BJ (cell line): ENCODE measurements at places on chromosomes 5 and 9.
A peak's percentile ranks its signal among the peaks of the same experiment; 100 is the strongest.

- DNase-seq = no peak
Measured at GRCh38 chr9:11471321-11471720, 858.5 kb upstream of the PTPRD start.

- no peak for DNase-seq
Measured at GRCh38 chr9:110371411-110372007, 33.8 kb upstream of the TXNDC8 start.

DNA sequence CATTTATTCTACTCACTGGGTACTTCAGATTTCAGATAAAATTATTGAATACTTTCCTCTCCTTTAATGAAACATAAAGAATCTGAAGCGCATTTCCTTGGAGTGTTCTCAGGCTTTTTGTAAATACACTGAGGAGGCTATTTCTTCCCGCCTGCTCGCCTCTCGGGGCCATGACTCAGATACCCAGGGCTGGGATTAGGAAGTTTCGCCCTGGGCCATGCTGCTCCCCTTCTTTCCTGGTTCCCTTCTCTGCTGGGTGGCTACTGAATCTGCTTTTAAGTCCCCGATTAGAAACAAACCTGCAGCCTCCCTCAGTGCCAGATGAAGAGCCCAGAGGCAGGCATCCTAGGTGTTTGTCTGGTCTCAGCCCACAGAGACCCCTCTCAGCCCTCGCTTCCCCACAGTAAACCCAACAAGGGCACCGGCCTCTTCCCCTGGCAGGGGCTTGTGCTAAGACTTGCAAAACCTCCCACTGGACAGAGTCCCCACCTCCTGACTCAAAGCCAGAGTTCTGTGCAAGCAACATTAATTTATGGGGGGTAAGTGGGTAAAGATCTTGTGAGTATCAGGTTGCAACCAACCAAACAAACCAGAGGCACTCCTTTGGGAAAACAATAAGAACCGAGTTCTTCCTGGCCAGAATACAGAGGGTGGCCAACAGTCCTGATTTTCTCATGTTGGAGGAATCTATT lies 30.7 kb upstream of the IRX1 start:
- no peak for DNase-seq

DNA sequence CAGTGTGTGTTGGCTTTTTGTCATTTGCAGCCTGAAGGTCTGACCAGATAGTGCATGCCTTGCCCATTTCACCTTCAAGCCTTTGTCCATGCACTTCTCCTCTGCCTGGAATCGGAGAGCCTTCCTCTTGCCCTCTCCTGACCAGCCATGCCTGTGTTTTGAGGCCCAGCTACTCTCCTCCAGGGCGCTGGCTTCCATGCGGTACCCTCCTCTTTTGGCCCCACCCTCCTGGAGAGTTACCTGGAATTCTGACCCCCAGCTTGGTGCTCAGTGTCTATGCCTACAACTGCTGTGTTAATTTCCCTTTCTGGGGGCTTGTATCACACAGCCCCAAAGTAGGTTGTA lies 52.5 kb downstream of the CXXC5 start:
- no peak for DNase-seq

DNA sequence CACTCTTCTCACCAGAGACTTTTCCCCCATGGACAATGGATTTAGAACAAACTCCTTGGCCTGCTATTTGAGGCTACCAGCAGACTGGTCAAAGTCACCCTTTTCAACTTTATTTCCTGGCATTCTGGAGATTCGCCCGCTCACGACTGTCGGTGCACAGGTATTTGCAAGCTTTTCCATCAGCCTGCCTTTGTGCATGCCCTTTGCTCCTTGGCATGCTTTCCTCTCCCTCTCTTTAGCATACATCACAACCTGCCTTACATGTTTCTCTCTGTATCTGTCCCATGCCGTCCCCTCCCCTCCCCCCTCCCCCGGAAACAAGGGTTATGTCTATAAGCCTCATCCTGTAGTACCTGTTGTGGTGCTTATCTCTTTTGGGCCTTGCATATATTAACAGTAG lies 257.1 kb downstream of the AOPEP start:
- no peak for DNase-seq

DNA sequence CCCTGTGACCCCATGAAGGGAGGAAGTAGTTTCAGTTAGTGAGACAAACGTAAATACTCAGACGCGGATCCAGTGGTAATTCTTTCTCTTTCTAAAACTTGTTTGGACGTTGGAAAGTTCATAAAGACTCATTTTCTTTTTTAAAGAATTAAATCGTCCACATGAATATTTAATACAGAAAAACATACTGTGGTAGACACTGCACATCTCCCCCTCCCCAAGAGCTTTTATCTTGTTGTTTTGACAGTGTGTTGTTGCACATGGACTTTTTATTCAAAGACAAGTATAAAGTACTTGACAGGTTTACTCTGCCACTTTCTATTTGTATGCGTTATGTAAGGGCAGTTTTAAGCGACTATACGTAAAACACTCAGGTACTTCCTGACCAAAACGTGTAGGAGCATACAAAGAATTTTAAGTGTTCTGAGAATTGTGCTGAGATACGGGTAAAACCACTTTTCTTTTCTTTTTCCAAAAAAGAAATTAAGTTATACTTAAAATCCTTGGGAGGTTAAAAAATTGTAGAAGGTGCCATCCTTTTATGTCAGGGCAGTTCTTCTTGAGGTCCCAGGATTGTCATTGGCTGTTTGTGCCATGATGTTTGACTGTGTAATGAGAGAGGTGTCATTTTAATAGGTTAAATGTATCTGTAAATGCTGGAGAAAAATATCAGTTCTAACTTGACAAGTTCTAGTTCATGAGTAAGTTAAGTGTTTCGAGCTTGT lies 1.3 kb downstream of the NIPBL start:
- DNase-seq = no peak

DNA sequence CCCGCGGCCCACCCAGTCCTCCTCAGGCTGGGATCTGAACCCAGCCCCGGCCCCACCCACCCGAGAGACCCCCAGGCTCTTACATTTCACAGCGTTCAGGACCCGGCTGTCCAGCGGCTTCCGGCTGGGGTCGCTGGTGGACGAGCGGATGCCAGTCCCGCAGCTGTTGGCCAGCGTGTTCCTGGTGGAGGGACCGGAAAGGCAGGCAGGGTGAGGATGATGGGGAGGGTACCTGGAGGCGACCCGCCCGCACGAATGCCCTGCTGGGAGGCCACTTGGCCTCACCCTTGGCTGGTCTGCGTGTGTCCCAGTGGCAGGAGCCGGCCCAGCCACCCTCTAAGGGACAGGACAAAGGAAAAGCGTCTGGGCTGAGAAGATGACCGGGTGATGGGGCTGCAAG lies 51.9 kb upstream of the UBAC1 start:
- DNase-seq = no peak

DNA sequence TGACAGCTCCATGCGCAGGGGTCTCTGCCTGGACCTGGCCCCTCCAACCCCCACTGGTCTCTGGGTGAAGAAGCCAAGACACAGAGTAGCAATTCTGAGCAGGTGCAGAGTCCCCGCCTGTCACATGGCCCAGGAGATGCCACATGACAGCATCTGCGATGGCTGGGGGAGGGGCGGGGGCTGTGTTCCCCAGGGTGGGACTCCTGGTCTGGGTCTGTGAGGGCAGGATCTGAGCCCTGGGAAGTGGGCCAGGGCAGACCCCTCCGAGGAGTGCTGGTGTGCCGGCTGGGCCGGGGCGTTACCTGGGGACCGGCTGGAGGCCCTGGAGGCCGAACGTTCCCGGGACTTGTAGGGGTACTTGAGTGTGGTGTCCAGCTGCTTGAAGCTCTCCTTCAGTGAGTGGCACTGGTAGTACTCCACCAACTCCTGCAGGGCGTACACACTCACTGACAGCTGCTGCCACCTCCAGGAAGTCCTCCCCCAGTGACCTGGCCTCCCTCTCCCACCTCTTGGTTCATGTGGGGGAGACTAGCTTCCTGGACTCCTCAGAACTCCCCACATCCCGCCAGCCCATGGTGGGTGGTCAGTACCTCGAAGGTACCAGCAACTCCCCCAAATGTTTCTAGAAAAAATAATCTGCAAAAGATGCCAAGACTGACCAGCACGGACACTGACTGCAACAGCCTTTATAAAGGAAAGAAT lies 32.1 kb upstream of the SARDH start:
- DNase-seq = no peak

DNA sequence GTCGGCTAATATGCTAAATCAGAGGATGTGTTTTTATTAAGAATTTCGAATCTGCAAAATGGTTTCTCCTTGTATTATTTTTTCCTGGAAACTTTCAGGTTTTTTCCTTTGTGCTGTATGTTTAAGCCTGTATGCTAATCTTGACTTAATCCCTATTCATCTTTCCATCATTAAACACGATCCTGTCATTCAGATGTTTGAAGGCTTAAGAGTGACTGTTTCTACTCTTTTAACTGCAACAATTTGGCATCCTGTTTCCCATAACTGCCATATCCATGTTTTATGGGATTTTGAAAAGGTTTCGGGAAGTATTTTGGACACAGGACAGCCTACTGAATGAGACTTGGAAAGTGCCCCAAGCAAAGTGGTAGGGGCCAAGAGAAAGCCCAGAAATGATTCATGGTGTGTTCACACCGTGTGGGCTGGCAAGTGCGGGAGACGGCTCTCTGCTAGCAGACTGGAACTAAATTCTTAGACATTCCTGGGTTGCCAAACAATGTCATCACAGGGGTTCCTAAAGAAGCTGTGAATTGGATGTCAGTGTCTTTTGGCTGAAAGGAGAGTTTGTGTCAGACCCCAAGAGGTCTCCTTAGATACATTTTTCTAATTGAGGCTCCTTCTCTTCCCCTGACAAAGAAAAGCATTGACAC lies 125.4 kb upstream of the ADAMTS16 start:
- peak; percentile 65 for DNase-seq

GRCh38 chr5:107088907-107089306 lies 581.8 kb downstream of the EFNA5 start:
- DNase-seq = no peak

DNA sequence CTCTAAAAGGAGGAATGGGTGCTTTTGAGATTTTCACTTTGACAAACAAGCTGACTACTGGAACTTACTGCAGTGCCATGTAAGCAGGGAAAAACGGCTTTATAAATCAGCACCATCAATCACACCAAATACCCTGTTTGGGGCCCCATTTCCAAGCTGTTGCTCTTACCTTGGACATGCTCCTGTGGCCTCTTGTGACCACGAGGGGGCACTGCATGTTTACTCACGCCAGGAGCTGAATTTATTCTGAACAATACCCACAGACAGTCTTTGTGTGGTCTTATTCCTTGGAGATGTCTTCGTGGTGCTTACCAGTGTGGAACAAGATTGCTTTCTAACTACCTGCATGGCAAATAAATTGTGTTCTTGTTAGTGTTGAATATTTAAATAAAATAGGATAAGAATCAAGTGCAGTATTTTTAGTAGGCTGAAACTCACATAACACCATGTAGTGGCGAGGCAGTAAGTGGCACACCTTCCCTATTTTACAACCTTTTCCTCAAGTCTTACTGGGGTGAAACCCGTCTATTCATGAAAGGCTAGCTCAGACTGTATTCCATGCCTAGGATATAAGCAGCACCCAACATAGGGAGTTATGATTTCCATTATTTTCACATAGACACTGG lies 155.5 kb upstream of the NMUR2 start:
- DNase-seq = peak; percentile 4

GRCh38 chr5:97047076-97047475 lies 95.3 kb downstream of the LIX1 start:
- DNase-seq = no peak

DNA sequence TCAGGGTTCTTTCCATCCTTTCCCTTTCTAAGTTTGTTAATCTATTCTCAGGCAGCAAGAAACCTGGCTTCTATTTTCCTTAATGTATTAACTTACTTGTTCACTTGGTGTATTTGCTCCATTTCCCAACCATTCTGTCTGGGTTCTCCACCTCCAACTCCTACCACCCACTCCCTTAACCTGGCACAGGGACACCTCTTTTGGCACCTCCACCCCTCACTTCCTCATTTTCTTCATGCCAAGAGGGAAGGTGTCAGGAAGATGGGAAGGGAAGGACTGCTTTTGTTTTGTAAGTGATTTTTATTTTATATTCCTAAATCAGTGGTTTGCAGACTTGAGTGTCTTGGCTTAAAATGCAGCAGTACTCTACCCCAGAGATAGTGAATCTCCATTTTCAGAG lies 166.1 kb downstream of the TRIO start:
- DNase-seq = no peak

GRCh38 chr5:1561402-1561929 lies 37.7 kb upstream of the LPCAT1 start:
- no peak for DNase-seq

- DNase-seq = no peak
Measured at GRCh38 chr9:76595645-76596044, 136.7 kb downstream of the GCNT1 start.

GRCh38 chr9:114006155-114006550 lies 71.9 kb downstream of the AMBP start:
- no peak for DNase-seq

GRCh38 chr9:93169444-93169843 lies 14.5 kb upstream of the WNK2 start:
- DNase-seq = no peak

GRCh38 chr9:12771891-12772290 lies 2.9 kb upstream of the LURAP1L start:
- DNase-seq = no peak

DNA sequence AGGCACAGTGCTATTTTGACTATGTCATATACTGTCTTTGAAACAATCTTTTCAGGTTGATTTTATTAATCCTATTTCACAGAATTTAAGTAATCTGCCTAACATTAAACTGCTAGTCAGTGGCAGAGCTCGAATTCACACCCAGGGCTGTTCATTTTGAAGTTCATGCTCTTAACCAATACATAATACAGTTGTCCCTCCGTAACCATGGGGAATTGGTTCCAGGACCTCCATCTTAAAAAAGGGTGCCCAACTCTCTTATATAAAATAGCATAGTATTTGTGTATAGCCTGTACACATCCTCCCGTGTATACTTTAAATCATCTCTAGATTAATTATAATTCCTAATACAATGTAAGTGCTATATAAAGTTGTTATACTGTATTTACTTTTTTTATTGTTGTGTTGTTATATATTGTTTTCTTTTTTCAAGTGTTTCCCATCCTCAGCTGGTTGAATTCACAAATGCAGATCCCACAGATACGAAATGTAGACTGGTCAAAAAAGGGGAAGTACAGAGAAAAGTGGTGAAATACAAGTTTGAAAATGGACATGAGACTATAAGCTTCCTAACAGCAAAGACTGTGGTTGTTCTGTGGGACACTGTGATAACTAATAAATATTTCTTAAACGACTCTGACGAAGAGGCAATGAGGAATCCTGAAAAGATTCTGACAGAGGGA lies 18.3 kb downstream of the RFX3 start:
- DNase-seq = no peak

DNA sequence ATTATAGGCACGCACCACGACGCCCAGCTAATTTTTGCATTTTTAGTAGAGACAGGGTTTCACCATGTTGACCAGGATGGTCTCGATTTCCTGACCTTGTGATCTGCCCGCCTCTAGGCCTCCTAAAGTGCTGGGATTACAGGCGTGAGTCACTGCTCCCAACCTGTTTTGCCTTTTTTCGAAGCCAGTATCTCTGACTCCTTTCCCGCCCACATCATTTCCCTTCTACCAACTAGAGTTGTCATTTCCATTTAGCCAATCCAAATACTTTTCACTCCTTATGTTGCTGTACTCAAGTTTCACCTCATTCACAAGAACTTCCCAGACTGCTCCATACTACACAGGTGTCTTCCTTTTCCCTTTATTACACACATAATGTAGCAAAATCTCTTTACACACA lies 502.6 kb upstream of the CDH6 start:
- no peak for DNase-seq

- no peak for DNase-seq
Measured at GRCh38 chr5:173598686-173599085, 17.8 kb downstream of the BOD1 start.

- no peak for DNase-seq
Measured at GRCh38 chr5:133147815-133148567, 96.2 kb downstream of the HSPA4 start.
